ENCODE measurements at places on chromosomes 2 and 18.
A peak's percentile ranks its signal among the peaks of the same experiment; 100 is the strongest.

- no peak for DNase-seq
These were observed 26.3 kb downstream of the RMC1 start for GRCh38 chr18:23529604-23530003.

DNA sequence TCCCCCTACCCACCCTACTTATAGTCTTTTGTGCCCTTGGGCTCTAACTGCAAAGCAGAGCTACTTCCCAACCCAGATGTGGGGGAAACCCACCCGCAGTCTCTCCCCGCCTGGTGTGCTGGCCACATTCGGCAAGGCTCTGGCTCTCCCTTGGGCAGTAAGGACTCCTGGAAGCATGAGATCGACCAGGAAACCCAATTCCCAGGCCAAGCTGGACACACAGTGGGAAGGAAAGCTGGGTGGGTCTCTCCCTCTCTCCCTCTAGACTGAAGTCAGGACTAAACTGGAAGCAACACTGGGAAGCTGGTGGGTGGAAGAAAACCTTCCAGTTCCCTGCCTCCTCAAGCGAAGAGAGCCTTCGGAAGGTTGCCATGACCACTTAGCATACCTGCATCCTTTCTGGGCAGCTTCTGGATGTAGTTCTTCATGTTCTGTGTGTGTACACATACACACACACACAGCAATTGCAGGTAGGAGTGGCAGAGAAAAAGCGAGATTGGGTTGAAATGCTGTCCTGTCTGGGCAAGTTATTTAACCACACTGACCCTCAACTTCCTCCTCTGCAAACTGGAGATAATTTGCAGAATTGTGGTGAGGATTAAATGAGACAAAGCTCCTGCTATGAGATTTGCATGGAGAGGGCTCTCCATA lies 33.9 kb downstream of the ZBTB7C start:
- DNase-seq: no peak

DNA sequence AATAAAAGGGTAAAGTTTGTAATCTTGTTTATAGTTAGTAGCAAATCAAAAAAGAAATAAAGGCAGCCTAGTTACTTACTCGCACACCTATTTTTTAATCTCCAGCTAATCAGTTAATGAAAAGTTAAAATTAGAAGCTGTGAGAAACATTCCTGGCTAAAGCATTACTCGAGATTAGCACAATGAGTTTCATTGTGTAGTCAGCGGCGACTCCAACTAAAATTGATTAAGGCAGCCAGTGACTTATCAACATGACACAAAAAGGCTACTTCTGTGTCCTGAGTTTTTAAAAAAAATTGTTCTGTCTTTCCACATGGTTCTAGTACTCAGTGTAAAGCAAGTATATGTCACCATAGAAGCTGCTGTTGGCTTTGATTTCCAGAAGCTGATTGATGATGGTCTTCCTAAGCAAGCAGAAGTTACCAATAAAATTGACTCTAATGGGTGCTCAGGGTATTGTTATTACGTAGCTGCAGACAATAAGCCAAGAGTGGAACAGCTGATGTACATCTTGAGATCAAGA lies 159.2 kb downstream of the CPS1 start:
- no peak for DNase-seq

DNA sequence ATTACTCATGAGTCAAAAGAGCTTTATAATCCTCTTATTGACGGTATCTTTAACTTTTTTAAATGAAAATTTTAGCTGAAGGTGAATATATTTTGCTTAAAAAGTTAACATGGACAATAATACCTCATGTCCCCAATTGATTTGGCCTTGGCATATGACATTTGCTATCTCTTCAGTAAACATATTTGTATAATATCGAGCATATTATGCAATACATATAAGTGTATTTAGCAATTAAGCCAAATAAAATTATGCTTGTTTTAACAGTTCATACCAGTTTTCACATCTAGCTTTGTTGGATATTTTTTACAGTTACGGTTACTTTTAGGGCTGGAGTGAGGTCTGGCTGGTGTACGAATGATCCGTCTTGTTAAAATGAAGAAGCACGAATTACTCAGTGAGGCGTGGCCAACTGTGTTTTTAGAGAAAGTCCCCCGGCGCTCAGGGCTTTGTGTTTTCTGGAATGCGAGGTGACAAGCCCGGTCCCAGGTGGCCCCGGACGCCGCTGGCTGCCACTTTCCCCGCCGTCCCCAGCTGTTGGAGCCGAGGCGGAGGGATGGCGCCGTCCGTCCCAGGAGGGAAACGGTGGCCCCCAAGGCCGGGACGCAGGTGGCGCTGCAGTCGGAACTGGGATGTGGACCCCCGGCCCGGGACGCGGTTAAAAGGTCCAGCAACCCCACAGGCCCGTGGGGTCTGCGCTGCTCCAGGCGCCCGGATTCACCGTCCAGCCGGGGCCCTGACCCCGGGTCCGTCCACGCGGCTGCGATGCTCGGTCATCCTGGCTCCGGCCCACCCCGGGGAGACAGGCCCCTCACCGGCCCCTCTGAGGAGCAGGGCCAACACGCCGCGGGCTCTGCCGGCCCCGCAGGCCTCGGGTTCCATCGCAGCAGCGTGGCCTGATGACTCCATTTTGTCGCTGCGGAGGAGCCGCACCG lies 41.3 kb downstream of the TMEM18 start:
- DNase-seq: no peak

- no peak for DNase-seq
These were observed 154.4 kb downstream of the RAD51AP2 start for GRCh38 chr2:17363846-17364245.

GRCh38 chr2:239731422-239731821 lies 293.7 kb downstream of the NDUFA10 start:
- no peak for DNase-seq

GRCh38 chr18:28175150-28175929 lies 1.6 kb downstream of the CDH2 start:
- DNase-seq: no peak

GRCh38 chr2:96831679-96832078 lies 12.1 kb downstream of the ANKRD23 start:
- no peak for DNase-seq

- no peak for DNase-seq
These were observed 902.8 kb downstream of the DSC3 start for GRCh38 chr18:30139631-30140287.

DNA sequence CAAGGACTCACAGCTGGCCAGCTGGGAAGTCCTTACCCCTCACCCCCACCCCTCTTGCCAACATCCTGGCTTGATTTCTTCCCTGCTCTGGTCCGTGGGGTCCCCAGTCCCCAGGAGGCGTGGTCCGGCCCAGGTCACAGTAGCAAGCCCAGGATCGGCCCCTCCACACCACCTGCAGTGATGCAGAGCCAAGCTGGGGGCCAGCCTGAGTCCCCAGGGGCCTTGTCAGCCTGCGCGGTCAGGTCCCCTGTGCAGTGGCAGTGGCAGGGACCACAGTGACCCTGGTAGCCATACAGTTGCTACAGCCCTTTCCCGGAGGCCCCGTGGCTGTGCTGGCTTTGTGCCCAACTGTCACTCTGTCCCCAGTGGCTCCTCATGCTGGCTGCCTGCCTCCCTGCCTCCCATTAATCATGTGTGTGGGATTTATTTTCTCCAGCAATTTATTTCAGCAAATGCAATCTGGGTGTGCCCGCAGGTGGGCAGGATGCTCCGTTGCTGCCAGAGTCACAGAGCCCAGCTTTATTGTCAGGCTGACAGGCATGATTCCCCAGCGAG lies 8.8 kb upstream of the PRSS56 start:
- DNase-seq: peak; percentile 59

DNA sequence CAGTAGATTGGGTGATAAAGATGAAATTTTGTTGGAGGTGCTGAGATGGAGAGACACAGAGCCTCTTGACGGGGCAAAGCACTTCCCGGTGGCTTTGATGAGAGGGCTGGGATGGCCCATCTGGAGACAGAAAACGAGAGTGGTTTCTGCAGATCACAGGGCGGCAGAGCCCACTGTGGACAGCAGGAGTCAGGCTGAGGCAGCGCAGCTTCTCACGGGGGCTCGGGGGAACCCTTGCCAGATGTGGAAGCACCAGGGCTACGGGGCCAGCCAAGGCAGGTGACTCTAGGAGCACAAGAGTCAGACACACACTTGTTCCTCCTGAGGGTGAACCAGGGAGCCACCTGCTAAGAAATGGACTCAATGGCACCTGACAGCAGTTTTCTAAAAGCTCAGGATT lies 78.5 kb downstream of the TPO start:
- DNase-seq: no peak

- no peak for DNase-seq
These were observed 227.2 kb upstream of the SETBP1 start for GRCh38 chr18:44453505-44453904.

DNA sequence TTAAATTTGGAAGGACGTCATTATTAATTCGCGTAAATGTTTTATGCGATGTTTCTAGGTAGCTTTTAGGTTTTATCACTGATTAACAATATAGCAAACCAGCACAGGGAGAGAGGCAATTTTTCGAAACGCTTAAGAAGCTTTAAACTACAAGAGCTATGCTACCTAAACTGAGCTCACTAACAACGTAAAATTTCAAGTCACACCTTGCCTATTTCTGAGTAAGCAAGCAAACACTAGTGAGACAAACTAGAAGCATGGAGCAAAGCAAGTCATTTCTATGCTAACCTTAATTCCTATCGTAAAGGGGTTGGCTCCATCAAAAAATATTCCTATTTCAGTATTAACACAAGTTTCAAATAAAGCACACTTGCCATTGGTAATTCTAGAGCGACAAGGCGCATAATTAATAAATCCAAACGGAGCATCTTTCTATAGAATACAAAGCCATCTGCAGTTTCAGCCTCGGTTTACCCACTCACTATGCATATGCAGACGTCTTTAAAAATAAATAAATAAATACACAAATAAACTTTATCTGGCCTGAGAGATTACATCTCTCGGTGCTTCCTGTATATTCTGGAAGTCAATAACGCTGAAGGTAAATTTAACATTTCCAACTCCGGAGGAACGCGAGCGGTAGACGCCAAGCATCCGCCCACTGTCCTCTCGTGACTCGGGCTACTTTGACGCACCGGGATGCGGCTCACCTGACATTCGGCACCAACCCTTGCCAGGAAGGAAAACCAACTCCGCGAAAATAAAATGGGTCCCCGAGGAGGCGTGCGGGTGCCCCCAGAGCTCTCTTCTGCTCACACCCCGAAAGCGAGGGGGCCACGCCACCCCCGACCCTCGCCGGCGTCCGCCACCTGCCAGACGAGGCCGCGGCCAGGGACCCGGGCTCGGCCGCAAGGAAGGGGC lies 947 bp downstream of the ITSN2 start:
- no peak for DNase-seq

DNA sequence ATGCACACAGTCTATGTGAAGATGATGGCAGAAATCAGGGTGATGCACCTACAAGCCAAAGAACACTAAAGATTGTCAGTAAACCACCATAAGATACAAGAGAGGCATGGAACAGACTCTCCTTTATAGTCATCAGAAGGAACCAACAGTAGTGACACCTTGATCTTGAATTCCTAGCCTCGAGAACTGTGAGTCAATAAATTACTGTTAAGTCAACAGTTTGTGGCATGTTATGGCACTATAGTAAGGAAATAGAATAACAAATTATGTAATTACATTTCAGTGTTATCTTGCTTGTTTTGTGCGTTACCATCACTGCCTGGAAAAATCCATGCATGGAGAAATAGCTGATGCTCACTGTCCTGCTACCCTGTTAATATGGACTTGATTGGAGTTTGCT lies 110.2 kb upstream of the LRP1B start:
- DNase-seq: no peak

GRCh38 chr18:65735155-65735554 lies 15.7 kb upstream of the CDH7 start:
- DNase-seq: no peak

DNA sequence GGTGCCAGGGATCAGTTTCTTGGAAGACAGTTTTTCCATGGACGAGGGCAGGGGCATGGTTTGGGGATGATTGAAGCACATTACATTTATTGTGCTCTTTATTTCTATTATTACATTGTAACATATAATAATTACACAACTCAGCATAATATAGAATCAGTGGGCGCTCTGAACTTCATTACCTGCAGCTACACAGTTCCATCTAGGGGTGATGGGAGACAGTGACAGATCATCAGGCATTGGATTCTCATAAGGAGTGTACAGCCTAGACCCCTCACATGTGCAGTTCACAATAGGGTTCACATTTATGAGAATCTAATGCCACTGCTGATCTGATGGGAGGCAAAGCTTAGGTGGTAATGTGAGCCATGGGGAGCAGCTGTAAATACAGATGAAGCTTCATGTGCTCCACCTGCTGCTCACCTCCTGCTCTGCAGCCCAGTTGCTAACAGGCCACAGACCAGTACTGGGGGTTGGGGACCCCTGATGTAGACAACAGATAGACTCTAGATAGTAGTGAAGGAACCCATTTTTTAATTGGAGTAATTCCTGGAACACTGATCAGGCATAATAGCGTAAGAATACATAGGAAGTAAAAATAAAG lies 41.5 kb upstream of the MC4R start:
- DNase-seq: peak; percentile 1

DNA sequence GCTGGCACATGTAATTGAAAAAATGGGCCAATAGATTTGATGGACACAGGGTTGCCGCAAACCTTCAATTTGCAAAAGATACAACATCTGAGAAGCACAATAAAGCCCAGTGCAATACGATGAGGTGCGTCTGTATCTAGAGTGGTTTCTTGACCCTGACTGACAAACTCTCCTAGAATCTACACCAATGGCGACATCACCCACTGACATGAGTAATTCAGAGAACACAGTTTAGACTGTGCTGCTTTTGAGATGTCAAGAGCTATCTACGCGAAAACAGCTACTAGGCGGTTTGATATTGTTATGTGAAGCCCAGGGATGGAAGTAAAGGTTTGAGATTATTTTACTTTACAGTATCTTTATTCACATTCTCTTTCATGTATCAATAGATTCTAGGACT lies 104.9 kb downstream of the EIPR1 start:
- no peak for DNase-seq

DNA sequence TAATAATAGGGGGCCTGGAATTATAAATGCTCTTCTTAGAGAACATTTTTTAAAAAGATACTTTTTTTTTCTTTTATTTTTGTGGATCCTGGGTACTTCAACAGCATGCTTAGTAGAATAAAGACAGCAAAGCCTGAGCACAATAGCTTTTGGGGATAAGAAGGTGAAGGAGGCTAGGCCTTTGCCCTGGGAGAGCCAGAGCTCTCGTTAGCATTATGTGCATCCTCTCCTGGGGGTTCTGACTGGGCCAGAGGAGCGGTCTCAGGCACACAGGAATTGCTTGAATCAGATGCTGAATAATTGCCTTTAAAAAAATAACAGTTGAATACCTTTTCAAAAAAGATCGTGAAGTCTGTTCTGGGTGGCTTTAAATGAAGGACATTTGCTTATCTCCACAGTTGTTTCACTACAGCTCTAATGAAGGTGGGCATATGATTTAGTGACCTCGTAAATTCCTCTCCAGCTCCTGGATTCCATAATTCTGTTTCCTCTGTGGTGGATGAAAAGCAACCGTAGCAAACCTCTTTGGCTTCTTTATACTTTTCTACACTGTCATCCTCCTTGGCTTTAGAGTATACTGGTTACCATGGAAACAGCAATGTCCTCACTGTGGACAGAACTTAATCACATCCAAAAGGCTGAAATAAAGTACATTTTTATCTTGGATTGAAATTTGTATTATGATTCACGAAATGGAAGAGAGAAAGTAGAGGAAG lies 133.8 kb downstream of the MAIP1 start:
- DNase-seq: no peak

- no peak for DNase-seq
These were observed 81.7 kb downstream of the SDC1 start for GRCh38 chr2:20143263-20143662.

All from SHP77 treated with DMSO at 0.1 percent for 48 hours (cell line).